ENCODE measurements at places on chromosomes 6 and 20.

DNA sequence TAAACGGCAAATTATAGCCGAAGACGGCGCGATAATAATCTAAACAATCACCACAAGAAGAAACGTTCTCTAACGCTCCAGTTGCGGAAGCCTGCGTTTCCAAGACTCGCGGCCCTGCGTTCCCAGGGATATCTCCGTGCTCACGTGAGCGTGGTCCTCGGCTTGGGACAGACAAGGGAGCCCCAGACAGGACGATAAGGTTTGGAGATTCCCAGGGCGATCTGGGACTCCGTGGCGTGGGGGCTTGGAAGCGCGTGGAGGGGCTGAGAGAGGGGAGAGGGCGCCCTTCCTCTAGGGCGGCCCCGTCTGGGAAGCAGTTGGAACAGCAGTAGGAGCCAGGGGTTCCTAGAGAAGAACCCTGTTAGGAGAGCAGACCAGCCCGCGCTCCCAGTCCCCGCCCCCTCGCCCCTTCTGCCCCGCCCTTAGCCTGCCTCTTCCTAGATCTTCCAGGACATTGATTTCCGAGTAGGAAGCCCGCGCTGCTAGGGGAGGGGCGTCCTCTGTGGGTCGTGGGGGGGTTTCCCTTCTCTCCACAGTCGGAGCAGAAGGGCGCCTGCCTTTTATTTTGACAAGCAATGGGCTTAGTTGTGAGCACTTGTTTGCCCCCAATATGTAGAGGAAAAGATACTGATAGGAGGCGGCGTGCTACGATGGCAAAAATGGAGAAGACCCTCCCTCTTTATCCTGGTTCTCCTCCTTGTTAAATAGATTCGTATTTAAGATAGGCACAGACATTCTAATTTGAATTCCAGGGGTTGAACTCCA lies 10.6 kb downstream of the NRN1 start:
- no peak for DNase-seq

DNA sequence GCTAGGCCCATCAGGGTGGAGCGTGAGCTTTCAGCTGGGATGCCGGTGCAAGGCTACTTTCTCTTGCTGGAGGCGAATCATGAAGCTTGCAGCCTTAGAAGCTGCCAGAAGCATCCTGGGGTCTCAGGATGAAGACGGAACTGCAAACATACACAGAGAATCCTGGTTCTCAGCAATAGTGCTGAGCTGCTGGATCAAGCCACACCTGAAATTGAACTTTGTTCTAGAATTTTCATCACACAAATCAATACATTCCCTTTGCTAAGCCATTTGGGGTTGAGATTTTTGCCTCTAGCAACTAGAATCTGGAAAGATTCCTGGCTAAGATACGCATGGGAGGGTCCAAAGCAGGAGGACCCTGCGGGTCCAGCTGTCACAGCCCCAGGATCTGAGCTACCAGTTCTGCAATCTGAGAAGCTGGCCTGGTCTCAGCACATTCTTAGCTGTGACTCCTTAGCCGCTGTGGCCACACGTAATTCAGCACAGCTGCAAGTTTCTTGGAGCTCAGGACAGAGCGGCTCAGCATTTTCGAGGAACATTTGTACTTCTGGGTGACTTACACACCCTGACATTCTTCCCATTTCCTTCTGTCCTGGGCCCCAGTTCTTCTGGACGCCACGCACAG lies 6.6 kb upstream of the ARFGAP1 start:
- no peak for DNase-seq

- no peak for DNase-seq
Measured at GRCh38 chr20:2874456-2874855, 1.2 kb downstream of the PTPRA start.

DNA sequence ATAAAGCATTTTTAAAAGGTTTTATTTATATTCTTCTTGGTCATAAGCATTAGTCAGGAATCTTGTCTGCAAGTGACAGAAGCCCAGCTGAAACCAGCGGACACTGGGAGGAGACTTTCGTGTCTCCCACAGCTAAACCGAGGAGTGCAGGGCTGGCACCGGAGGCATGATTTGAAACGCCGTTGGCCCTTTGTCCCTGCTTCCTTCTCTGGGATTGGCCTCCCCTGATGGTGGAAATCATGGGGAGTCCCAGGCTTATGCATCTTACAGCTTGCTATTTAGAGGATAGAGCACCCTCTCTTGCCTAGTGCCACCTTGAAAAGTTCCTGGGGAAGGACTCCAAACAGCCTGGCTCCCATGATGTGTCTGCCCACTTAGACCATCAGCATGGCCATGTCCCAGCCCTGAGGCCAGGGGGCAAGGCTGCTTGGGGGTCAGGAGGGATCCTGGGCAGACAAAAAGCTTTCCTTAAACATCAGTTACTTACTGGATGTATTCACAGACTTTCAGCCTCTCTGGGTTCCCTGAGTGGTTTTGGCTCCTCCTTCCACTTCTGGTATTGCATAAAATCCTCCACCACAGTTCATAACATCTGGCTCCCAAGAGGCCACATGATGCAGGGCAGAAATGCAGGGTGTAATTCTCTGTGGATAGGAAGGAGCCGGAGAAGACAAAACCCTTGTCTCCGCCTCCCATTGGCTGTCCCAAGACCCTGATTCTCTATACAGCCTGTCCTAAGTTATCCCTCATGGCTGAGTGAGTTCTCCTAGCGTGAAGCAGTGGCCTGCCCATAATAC lies 49.3 kb upstream of the INSM1 start:
- no peak for DNase-seq

DNA sequence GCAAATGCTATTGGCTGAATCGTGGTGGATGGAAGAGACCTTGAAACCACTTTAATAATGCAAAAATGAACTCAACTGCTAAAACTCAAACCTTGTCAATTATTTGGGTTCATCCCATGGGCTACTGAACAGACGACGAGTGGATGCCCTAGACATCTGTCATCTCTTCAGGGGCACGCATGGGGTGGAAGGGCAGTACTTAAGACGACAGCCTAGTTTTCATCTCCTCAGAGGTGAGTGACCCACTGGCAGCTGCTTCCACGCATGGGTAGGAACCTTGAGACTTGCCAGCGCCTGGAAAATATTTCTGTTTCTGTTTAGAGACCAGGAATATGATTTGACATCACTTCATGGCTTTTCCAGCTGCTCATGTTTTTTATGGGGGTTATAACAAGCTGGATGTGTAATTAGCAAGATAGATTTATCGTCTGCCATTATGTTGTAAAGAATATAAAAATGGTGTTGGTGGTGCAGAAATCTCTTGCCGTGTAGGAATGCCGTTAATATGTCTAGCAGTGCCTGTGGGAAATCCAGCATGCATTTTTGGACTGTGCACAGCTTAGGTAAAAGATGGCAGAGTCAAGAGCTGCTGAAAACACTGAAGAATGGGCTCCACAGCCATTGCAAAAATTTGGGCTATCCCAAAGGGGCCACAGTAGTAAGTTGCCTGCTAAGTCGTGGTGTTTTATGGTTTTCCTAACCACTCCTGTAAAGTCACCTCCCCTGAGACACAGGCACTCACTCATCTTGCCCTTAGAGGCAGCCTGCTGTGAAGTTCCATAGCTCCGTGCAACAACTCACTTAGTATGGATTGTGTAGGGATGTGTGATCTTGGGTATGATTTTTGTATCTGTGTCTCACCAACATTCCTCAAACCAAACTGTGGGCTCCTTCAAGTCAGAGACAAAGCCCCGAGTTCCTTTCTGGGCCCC lies 203.3 kb downstream of the EYA2 start:
- DNase-seq = no peak

DNA sequence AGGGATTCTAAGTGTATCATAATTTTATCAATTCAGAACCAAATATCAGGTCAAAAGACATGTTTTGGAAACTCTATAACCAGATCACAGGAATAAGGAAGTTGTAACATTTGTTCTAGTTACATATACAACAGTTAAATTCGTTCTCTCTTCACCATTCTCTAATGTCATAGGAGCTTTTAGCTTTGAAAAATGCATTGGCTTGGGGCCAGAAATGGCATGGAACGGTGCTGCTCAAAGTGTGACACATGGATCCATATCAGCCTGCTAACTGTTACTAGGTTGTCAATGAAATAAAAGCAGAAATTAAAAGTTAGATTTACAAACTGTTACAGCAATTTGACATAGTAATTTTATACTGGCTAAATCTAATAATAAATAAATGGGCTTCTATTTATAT lies 120.3 kb downstream of the LCA5 start:
- DNase-seq = no peak

GRCh38 chr6:50681213-50681824 lies 32.0 kb upstream of the TFAP2D start:
- no peak for DNase-seq

DNA sequence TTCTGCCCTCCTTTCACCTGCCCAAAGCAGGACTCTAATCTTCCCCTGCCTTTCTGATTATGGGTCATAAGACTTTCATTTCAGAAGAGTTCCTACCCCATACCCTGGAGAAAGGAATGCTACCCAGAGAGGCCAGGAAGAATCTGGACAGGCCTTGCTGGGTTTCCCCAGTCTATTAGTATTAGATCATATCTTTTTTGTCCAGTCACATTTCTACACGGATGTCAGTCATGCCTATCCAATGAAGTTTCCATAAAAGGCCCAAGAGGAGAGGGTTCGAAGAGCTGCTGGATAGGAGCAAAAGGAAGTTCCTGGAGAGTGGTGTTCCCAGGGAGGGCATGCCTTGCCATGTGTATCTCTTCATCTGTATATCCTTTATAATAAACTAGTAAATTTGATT lies 3.2 kb downstream of the POLH start:
- no peak for DNase-seq

- no peak for DNase-seq
Measured at GRCh38 chr6:5941188-5941587, 65.5 kb downstream of the NRN1 start.

GRCh38 chr6:33073431-33073871 lies at the start of gene HLA-DPA1:
TSS of gene HLA-DPA1 (minus strand) at chr6:33073649.
- no peak for DNase-seq

DNA sequence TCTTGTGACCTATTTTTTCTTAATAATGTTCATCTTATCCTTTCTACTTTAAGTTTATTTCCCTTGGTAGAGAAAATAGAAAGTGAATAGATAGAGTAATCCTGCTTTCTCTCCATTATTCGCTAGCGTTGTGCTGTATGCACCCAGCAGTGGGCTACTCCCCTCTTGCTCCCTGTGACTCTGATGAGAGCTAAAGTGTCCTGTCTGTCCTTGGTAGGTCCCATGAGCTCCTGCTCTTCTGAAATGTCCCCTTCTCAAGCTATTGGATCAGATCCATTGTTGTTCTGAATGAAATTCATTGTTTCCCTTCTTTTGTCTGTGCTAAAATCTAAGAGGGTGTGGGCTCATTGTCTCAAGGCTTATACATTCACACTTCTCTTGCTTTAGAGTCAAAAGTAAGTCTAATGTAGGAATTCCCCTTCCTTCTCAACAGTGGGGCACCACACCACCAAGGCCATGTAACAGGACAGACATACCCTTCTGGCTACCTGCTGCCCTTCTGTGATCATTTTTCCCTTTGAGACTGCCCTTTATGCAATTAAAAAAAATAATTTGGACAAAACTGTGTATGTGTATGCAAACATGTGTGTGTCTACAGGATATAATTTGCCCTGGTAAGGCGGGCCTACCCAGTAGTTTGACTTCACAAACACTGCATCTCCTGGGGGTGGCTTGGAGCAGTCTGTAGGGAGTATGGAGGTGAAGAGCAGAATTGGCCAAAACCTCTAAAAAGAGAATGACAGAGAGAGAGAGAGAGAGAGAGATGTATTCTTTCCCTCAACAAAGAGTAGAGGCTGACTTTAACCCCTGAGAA lies 167.0 kb upstream of the MYLIP start:
- no peak for DNase-seq

DNA sequence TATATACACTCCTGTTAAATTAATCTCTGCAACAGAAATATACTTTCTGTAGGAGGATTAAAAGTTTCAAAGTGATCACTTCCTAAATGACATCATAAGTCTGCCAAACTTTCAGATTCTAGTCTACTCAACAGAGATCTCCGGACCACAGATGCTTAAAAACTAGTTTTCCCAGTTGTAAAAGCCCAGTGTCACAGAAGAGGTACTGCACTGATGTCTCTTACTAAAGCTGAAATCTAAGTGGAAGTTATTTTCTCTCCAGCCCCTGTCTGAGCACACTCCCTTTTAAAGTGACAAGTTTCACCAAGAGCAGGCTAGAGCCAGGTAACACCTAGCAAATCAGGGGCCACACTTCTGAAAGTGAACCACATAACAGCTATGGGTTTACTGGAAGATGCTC lies 71.6 kb upstream of the DST start:
- no peak for DNase-seq

DNA sequence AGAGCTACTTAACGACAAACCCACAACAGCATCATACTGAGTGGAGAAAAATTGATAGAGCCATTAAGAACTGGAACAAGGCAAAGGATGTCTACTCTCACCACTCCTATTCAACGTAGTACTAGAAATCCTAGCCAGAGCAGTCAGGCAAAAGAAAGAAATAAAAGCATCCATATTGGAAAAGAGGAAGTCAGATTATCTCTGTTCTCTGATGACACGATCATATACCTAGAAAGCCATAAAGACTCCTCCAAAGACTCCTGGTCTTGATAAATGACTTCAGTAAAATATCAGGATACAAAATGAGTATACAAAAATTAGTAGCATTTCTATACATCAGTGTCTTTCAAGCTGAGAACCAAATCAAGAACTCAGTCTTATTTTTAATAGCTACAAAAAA lies 17.0 kb upstream of the FHL5 start:
- no peak for DNase-seq

GRCh38 chr6:100464903-100465700 lies at the start of gene SIM1:
TSS of gene SIM1 (minus strand) at chr6:100464921. CDS start at chr6:100463468, 1,453 bp downstream.
- DNase-seq = no peak

DNA sequence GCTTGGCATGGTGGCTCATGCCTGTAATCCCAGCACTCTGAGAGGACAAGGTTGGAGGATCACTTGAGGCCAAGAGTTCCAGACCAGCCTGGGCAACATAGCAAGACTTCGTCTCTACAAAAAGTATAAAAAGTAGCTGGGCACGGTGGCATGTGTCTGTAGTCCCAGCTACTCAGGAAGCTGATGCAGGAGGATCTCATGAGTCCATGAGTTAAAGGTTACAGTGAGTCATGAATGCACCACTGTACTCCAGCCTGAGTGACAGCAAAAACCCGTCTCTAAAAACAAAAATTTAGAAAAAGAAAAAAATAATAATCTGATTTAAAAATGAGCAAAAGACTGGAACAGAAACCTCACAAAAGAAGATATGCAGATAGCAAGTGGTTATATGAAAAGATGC lies 279.7 kb downstream of the RNGTT start:
- DNase-seq = no peak

- no peak for DNase-seq
Measured at GRCh38 chr6:167719920-167720319, 106.8 kb upstream of the AFDN start.

DNA sequence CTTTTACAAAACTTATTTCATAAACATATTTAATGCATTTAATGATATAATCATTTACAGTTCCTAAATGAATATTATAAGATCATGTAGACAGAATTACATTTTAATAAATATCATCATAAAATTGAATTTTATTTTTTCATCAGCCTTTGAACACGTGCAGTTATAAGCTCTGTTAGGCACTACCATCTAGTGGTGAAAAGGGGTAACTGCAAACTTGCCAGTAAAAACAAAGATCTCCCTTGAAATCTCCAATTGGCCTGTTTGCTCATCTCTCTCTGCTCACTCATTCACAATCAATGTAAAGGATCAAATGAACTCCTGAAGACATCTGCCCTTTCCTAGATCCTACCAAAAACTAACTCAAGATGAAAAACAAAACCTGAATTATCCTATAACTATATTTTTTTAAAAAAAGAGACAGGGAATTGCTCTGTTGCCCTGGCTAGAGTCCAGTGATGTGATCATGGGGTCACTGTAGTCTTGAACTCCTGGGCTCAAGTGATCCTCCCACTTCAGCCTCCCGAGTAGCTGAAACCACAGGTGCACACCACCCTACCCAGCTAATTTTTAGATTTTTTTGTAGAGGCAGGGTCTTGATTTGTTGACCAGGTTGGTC lies 31.7 kb downstream of the SAMHD1 start:
- no peak for DNase-seq
